ENCODE measurements at places on chromosomes 12 and 14.
A peak's percentile ranks its signal among the peaks of the same experiment; 100 is the strongest.

GRCh38 chr12:89787763-89788162 is 79.1 kb upstream of the ATP2B1 start:
- DNase-seq: no peak

- DNase-seq: no peak
Measured at GRCh38 chr12:54386403-54387113, 2.0 kb upstream of the ZNF385A start.

DNA sequence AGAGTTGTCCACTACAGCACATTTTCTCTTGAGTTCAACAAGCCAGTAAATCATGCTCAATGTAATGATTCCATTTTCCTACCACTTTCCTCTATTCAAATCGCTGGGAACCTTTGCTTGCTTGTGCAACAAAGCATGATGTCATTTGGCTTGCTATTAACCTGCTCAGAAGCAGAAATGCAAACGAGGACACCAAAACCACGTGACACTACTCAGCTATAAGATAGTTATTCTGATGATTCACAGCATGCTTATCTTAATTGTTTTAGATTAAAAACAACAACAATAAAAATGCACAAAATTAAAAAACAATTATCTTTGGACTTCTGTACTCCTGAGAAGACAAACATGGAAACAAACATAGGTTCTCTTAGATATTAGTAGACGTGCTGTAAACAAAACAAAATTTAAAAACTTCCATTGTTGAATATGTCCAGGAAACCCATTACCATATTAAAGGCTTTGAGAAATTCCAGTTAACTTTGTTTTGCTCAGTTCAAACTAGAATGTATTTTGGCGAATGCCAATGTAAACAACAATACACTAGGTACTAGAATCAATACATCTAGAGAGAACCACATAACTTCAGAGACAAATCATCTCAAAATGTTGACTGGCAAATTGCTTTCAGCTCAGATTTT is 77.5 kb upstream of the KRAS start:
- no peak for DNase-seq

GRCh38 chr12:126064028-126064427 is 998.8 kb downstream of the AACS start:
- no peak for DNase-seq

DNA sequence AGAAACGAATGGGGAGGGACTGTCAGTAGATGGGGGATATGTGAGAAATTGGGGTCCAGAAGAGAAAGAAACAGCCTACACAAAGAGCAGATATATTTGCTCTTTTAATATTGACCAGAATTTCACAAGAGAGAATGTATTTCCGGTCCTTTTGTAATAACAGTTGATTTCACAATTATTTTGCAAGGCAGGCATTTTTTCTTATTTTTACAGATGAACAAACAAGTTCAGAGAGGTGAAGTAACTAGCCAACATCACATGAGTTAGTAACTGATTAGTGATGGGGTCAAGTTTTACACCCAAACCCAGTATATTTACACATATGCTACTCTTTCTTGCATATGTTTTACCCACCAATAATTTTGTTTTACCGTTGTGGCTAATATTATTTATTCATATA is 188.2 kb downstream of the NAV3 start:
- no peak for DNase-seq

- DNase-seq: no peak
Measured at GRCh38 chr12:13205809-13206559, 9.5 kb downstream of the EMP1 start.

- DNase-seq: peak; percentile 23
Measured at GRCh38 chr14:89304972-89305703, 111.9 kb downstream of the FOXN3 start.

DNA sequence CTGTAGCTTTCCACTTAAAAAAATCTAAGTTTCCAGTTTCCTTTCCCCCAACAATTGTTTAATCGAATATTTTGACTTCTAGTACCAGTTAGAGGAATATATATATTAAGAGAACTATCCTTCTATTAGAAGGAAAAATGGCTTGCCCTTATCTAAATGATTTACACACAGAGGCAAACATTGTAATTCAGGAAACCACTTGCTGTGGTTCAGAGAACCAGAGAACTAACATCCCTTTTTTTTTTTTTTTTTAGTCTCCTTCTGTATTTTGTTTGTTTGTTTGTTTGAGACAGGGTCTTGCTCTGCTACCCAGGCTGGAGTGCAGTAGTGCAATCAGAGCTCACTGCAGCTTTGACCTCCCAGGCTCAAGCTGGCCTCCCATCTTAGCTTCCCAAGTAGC is 746.6 kb downstream of the VRK1 start:
- no peak for DNase-seq
